ENCODE measurements at places on chromosomes 4 and X.

DNA sequence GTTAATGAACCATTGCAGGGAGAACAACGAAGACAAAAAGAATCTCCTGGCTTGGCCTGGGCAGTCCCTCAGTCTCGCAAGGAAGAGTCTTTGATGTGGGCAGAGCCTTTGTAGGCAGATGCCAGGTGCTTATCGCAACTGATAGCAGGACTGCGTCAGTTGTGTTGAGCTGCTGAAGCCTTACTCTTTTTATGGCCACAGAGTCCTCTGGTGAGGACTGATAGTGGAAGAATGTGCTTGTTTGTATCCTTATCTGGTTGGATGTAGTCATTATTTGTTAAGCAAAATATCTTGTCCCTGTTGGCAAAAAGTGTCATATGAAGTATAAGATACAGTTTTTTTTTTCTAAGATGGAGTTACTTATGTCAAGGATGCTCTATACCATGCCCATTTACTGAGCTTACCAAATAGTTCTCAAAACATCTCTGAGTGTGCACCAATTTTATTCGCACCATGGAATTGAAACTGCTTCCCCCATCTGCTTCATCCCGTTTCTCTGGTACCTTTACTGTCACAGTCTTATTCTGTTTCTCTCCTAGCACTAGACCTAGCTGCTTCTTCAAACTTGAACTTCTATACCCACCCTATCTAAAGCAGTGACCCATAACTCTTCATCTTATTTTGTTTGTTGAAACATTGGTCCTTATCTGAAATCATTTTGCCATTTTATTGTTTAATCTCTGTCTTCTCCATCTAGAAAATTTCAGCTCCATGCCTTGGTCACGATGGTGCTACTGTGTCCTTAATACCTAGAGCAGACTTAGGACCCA is 47.0 kb upstream of the SPRY1 start:
- DNase-seq, result peak; percentile 47

- no peak for DNase-seq
Measured at GRCh38 chr4:158859661-158860060, 90.8 kb downstream of the FNIP2 start.

DNA sequence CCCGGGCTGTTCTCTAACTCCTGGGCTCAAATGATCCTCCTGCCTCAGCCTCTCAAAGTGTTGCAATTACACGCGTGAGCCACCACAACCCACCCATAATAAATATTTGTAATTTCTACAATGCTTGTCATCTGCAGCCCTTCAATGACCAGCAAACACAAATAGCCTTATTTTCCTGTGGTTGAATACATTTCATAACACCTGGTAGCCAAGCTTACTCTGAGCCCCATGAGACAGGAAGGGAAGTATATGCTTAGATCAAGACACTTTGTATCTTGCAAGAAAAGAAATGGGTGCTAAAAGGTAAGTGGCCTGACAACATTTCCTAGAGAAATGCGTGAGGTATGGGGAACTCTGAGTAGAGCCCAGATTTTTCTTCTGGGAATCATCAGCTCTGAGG is 56.9 kb upstream of the PDGFRA start:
- DNase-seq, result no peak

GRCh38 chrX:107766470-107767150 is 9.0 kb downstream of the TSC22D3 start:
- no peak for DNase-seq

- no peak for DNase-seq
Measured at GRCh38 chr4:156408749-156409148, 455.1 kb upstream of the CTSO start.

GRCh38 chr4:26201120-26201519 is 119.7 kb upstream of the RBPJ start:
- no peak for DNase-seq

GRCh38 chr4:13160920-13161319 is 323.2 kb downstream of the RAB28 start:
- DNase-seq, result no peak

- no peak for DNase-seq
Measured at GRCh38 chrX:150692296-150692695, 900 bp upstream of the MTMR1 start.

DNA sequence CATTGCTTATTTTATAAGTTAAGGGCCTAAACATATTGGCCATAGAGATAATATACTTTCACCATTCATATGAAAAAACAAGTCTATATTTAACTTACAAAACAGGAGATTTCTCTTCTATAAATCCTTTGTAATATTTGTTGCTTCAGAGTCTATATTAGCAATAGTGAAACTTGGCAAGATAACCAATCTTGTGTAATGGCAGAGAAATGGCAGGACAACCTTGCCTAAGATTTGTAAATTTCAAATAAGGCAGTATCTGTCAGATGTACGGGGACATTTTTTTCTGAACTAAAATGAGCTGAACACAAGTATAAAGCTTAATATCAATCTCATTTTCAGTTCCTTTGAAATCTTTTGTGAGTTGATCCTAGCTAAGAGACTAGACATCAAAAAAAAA is 17.8 kb upstream of the CPEB2 start:
- DNase-seq, result no peak

GRCh38 chr4:2125023-2125422 is 65.9 kb downstream of the NAT8L start:
- no peak for DNase-seq

GRCh38 chrX:123803331-123803983 is 56.4 kb upstream of the XIAP start:
- DNase-seq, result peak; percentile 4

- DNase-seq, result no peak
Measured at GRCh38 chrX:8971116-8971515, 62.8 kb downstream of the FAM9B start.

- DNase-seq, result no peak
Measured at GRCh38 chr4:102732678-102733077, 28.1 kb downstream of the MANBA start.

DNA sequence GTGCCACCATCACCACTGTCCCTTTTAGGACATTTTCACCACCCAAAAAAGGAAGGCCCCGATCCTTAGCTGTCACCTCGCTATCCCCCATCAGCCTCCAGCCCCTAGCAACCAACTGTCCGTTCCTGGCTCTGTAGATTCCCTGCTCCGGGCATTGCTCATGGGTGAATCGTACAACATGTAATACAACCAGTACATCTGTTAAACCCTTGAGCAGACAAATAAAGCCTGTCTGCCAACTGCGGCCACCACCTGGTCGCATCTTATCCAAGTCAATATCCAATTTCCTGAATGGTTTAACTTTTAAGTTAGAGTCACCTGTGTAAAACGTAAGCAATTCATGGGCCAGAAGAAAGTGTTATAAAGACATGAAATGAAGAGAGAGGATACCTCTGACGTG is 251.9 kb downstream of the AFAP1 start:
- no peak for DNase-seq

DNA sequence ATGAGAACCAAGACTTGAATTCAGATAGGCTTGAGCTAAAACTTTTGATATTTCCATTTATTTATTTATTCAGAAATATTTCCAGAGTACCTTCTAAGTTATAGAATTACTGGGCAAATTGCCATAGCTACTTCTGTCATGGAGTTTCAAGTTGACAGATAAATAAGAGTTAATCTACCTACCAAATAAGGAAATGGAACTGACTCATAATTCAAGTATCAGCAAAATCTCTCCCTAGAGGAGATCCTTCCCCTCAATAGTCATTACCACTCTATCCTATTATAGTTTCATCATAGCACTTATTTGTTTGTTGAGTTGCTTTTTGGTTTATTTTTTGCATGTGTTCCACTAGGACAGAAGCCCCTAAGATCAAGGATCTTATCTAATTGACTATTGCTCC is 48.8 kb upstream of the CCSER1 start:
- no peak for DNase-seq

DNA sequence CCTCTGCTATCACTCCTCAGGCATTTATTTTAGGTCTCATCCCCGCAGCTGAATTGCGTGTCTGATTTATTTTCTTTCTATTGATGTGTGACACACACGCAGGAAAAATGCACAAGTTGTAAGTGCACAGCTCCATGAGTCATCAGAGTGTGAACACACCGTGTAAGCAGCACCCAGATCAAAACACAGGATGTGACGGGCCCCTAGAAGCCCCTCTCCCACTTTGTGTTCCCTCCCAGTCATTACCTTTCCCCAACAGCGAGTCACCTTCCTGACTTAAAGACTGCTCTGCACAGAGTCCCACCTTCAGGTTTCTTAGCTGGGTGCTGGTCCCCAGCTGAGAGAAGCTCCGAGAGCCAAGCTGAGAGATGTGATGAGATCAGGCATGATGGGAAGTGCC is 436.7 kb downstream of the MID1IP1 start:
- no peak for DNase-seq

DNA sequence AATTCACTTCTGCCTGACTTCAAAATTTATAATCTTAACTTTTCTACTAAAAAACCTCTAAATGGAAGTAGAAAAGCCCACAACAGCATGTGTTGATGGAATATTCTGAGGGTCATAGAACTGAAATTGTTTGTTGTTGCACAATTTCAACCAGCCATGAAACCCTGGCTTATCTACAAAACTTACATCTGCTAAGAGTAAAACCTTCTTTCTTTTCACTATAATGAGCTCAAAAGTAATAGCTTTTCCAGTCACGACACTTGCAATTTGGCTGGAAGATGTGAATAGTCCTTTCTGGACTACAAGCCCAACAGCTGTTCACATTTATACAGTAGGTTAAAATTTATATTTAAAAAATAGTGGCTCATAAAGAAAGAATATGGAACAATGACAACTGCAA is 250.0 kb downstream of the GPAT3 start:
- DNase-seq, result no peak

DNA sequence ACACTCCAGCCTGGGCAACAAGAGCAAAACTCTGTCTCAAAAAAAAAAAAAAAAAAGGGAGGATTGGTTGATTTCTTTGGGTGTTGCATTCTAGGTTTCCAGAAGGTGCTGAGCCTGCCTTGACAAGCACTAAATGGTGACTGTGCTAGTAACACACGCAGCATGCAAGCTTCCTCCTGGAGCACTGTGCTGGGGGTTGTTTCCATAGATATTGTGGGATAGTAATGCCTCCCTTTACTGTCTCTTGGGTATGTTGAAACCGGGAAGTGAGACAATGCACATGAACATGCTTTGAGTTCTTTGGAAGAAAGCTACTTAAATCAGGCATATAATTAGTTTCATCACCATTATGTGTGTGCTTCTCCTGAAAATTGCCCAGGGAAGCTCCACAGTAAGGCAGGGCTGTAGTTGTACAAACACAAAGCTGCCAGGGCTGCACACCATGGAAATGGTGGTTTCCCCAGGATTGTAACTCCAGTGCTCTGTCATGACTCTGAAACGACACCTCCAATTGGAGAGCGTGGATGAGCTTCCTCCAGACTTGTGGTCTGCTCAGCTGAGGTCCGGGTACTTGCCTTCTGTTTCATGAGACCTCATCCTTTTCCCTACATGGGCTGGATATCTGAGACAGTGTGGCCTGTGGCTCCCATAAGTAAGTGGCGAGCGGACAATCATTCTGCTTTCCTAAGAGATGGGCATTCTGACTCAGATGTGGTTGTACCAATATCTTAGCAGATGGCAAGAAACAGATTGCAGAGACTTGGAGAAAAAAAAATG is 31.5 kb upstream of the STOX2 start:
- no peak for DNase-seq

GRCh38 chrX:17788956-17789562 is 51.8 kb downstream of the SCML1 start:
- DNase-seq, result no peak

DNA sequence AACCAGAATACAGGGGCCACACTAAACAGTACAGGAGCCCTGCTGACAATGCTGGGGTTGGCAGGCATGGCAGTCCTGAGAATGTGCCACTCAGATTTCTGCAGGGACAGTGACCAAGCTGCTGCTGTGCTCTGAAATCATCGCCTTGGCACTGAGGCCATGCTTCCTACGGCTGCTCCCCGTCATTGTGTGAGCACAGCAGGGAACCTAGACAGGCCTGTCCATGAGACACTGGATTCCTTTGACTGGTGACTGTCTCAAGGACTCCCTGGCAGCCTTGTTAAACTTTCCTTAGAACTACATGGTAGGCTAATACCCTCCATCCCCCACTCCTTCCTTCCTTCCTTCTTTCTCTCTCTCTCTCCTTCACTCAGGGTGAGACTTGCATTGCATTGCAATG is 111.4 kb downstream of the LUZP4 start:
- no peak for DNase-seq

DNA sequence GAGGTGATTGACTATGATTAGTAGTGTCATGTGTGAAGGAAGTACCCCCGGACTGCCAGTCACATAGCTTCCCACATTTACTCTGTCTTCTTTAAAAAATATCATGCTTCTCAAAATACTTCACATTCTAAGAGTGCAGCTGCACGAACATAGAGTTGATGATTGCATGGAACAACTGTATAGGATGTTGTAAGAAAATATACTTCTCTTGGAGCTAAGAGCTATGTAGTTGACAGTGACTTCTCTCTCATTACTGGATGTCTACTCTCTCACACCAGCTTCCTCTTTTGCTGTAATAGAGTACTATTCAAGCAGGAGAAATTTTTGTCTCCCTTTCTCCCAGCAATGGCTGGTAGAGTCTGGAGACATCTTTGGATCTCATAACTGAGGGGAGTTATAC is 99.4 kb upstream of the PUDP start:
- DNase-seq, result no peak

DNA sequence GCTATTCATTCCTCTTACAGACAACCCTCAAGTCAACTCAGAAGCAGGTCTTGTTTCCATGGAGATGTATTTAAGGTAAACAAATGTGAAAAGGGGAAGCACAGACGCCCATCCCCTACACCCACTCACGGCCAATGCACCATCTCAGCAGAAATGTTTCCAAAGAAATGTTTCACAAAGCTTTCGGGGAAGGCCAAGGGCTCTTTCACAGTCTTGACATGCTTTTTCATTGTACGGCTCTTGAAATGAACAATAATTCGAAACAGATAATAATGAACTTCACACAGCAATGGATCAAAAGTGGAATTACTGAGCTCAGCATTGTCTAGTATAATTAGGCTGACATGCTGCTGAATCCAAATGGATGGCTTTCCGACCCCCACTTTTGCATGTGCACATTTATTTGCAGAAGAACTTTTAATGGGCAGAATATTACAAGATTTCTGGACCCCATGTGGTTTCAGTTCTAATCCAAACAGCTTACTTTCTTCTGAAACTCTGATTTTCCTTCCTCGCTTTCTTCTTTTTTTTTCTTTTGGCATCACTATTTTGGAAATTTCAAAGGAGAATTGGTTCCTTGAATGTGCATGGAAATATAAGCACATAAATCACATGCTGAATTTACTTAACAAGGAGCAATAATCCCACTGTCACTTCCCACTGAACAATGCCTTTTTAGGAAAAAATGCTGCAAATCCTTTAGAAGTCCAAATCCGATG is 160.9 kb downstream of the SMIM20 start:
- no peak for DNase-seq

DNA sequence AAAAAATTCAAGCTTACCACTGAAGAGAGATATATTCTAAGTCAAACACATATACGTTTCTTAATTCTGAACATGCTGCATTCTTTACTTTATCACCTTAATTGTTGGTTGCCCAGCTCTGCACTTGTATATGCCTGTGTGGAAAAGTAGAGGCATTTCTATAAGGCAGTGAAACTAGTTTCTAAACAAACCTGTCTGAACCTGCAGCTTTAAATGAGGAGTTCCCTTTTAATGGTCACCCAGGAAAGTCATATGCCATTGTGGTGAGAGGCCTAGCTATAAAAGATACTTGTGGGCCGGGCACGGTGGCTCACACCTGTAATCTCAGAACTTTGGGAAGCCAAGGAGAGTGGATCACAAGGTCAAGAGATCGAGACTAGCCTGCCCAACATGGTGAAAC is 147.4 kb upstream of the RXFP1 start:
- DNase-seq, result no peak

GRCh38 chrX:29869837-29870236 is 345.5 kb upstream of the MAGEB2 start:
- no peak for DNase-seq

Data from hematopoietic multipotent progenitor cell treated with erythropoietin and hydrocortisone succinate and interleukin-3 and kit ligand, for 15 days (in vitro differentiated cells).